ENCODE measurements at places on chromosomes 16 and 17. TPM values are rescaled to one million over a fixed set of nuclear protein-coding genes. Genes with fewer than 3 reads are reported as not detected.

The YPEL3 gene
- polyA plus RNA-seq: 81.7 TPM

The DGKE gene
- 3.9 TPM for polyA plus RNA-seq

The ATP2A1 gene
- polyA plus RNA-seq: 4.0 TPM

The CCL7 gene
- polyA plus RNA-seq: not detected

The ZSCAN10 gene
- 220 TPM for polyA plus RNA-seq

Measured in GM23338 (cell line).